CD4-positive, alpha-beta T cell treated with Interleukin-6 at 100 ng/mL for 8 hours (primary cell): ENCODE measurements at places on chromosomes 2 and 18.

DNA sequence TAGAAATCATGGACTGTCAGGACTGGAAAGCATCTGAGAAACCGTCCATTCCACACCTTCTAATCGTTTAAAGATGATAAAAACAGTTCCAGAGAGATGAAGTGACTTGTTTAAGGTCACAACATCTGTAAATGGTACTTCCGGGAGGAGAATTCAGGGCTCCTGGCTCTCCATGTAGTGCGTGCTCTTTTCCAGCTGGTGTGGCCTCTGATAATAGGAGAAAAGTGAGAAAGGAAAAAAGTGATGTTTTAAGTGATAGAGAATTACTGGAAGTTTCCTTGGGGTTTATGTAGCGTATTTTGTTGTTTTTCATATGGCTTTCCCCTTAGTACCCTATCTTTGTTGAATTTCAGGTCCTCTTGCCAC is 663 bp downstream of the C2orf49 start:
- DNase-seq: no peak

DNA sequence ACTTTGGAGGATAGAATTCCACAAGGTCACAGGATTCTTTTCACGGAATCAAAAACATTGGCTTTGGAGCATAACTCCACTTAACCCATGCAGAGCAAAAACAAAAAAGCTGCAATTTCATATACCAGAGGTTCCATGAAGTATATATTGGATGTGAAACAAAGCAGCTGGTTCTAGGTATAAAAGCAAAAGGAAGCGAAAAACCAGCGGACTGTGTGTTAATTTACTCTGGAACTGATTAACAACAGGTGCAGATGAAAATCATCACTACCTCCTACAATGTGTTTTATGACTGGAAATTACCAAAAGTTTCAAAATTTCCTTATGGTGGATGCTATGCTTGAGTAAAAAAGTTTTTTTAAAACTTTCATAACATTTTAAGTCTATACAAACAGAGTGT is 54.4 kb upstream of the LINC00305 start:
- no peak for DNase-seq

- no peak for DNase-seq
Measured at GRCh38 chr2:42050010-42050702, 2.3 kb downstream of the PKDCC start.

GRCh38 chr2:113053666-113054065 is 999 bp upstream of the IL36B start:
- DNase-seq: no peak

DNA sequence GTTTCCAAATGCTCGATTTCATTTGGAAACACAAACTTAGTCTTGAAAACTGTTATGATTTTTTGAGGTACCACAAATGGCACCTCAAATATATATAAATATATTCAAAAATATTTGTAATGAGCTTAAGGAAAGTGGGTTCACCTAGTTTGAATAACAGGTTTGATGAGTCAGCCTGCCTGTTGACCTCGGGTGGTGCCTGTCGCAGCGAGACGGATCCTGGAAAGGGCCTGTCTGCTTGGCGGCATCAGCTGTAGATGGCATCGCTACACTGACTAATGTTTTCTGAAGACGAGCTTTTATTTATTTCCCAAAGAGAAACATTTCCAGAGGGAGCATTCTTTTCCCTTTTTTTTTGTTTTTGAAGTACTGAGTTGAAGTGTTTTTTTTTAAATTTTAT is 6.9 kb downstream of the ALLC start:
- no peak for DNase-seq

DNA sequence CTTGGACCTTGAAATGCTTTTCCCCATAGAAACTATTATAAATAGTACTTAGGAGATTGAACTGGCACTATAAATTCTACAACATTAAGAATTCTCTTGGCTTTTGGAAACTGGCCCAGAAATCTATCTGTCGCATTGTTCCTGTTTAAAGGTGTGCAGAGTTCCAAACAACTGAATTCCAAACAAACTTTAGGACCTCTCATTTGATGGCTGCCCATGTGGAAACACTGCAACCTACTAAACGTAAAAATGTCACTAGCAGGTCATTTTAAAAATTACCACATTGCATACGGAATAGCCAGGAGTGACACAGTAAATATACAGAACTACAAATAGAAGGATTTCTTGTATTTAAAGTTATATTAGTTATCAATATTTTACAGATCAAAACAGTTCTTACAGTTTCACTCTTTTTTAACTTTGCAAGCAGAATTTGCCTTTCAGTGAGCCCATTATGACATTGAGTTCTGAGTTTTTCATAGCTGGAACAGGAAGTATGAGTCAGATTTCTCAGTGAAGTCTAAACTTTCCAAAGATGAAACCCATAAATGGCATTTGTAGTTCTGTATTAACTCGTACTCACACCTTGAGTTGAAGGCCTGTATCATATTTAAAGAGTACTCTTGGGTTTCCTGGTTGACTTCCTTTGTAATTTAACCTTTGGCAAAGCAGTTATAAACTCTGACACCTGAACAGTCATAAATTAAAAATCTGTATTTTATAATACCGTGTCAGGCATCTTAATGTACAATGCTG is 142.3 kb upstream of the BOD1L2 start:
- DNase-seq: peak; percentile 6

GRCh38 chr2:195413944-195414343 is 243.1 kb upstream of the SLC39A10 start:
- no peak for DNase-seq
